ENCODE measurements at places on chromosomes 4 and X. TPM values are rescaled to one million over a fixed set of nuclear protein-coding genes. Genes with fewer than 3 reads are reported as not detected.

The TMPRSS11F gene
- not detected for total RNA-seq

The PHEX gene
- 0.07 TPM for total RNA-seq

The CCNA2 gene
- total RNA-seq, result 1.7 TPM

The EPHA5 gene
- not detected for total RNA-seq

The DDIT4L gene
- total RNA-seq, result 0.19 TPM

The HTR2C gene
- not detected for total RNA-seq

- DNase-seq, result no peak
Observed at GRCh38 chr4:147772459-147772969, 40.6 kb downstream of the ARHGAP10 start.

GRCh38 chr4:138977524-138977923, 38.1 kb upstream of the NOCT start:
- DNase-seq, result no peak

DNA sequence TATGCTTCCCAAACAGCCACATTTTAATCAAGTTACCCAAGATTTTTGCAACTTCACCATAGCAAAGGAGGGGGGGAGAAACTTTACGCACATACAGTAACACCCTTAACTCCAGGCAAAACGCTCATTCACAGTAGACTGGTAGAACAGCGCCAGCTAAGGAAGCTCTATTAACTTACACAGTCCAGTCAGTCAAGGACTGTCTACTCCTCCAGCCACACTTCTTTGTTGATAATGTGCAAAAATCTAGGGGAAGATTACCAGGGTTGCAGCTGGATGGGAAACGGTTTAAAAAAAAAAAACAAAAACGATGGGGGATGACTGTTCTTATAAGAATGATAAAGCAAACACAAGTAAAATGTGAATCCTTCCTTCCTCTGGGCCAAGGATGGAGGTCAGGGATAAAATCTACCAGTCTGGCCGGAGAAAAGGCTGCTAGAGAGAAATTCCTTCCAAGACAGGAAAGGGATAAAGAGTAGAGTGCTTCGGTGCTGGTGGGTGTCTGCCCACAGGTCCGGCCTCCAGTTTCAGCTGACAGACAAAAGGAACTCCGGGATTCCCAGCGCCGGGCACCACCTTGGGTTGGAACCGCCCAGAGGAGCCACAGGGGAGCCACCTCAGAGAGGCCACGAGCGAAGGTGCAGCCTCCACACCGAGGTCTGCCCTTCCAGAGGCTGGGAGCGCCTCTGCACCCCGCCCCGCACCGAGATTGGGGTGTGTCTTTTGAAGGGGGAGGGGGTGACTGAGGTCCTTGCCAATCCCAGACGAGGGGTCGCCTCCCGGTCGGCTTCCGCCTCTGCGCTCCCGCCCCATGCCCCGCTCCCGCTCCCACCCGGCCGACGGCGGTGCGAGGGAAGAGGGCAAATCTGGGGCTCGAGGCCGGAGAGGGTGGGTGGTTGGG, 811 bp downstream of the ANKRD50 start:
- DNase-seq, result no peak

- no peak for DNase-seq
Observed at GRCh38 chr4:55439023-55439422, 43.3 kb downstream of the TMEM165 start.

GRCh38 chr4:538542-539142, 37.5 kb downstream of the TMEM271 start:
- no peak for DNase-seq

All from T-cell (primary cell).